Aorta (tissue), 5 donors: ENCODE measurements at places on chromosomes 2 and 18. TPM values are rescaled to one million over a fixed set of nuclear protein-coding genes. Genes with fewer than 3 reads are reported as not detected.

Gene IL36A
- not detected for polyA plus RNA-seq

Gene SCN9A
- 0.51 TPM for polyA plus RNA-seq

Gene AQP12A
- polyA plus RNA-seq: 2.5 TPM

Gene C2orf69
- polyA plus RNA-seq: 7.1 TPM

Gene RNF152
- polyA plus RNA-seq: 5.3 TPM

Gene IL36G
- polyA plus RNA-seq: not detected

Gene NEU2
- polyA plus RNA-seq: not detected

Gene CCL20
- polyA plus RNA-seq: 5.5 TPM

Gene CTLA4
- not detected for polyA plus RNA-seq

Gene ZNF521
- polyA plus RNA-seq: 0.84 TPM

Gene KCTD1
- 7.9 TPM for polyA plus RNA-seq

Gene PRSS56
- polyA plus RNA-seq: not detected

Gene TXNL4A
- 69.5 TPM for polyA plus RNA-seq

Gene PIEZO2
- polyA plus RNA-seq: 0.90 TPM

Gene NEUROD1
- 1.5 TPM for polyA plus RNA-seq

Gene CCDC74B
- 0.38 TPM for polyA plus RNA-seq
